ENCODE measurements at places on chromosomes 12 and 14. TPM values are rescaled to one million over a fixed set of nuclear protein-coding genes. Genes with fewer than 3 reads are reported as not detected.

Gene SERPINA6
- total RNA-seq = not detected

Gene BATF
- total RNA-seq = not detected

Gene KCNK13
- not detected for total RNA-seq

Gene DAO
- not detected for total RNA-seq

Gene MANSC1
- 5.5 TPM for total RNA-seq

Gene TAS2R30
- total RNA-seq = 1.4 TPM

Gene STAB2
- total RNA-seq = not detected

Gene MYF5
- not detected for total RNA-seq

Gene KLHDC1
- total RNA-seq = 2.0 TPM

Gene TMPRSS12
- total RNA-seq = not detected

Gene TPI1
- total RNA-seq = 713 TPM

Gene FOXN4
- total RNA-seq = 1.3 TPM

Gene ARHGDIB
- total RNA-seq = 1.5 TPM

Gene KRT3
- total RNA-seq = not detected

Gene FAM181A
- 13.4 TPM for total RNA-seq
